ENCODE measurements at places on chromosomes 1 and 21.

DNA sequence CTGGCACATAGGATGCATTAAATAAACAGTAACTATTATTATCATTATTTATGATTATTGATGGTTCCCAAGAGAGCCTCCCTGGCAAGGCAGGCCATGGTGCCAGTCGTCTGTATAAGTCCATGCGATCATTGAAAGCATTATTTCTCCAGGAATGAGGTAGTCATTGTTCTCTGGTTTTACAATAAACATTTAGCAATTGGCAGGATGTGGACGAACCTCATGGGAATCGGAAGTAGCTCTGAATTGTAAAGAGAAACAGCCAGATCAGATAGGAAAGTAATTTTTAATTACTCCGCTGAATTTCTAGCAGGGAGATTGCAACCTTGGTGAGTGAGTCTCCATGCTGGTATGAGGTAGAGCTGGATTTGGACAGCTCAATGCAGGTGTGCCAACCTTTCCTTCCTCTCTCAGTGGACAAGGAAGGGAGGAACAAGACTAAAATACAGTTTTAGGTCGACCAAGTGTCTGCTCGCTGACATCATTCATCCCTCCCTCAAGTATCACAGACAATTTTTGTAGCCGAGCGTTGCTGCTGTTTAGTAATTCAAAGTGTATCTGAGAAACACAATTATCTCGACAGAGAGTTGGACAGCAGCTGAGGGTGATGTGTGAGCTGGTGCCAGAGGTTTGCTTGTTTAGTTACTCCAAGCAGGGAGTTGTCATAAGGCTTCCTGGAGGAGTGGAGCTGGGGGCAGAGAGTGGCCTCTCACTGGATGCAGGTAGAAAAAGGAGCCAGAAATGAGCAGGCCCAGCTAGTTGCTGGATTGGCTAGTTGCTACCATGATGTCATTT, 250.8 kb downstream of the KCNJ6 start:
- no peak for DNase-seq

GRCh38 chr21:26001356-26001755, 169.2 kb downstream of the APP start:
- DNase-seq, result no peak

DNA sequence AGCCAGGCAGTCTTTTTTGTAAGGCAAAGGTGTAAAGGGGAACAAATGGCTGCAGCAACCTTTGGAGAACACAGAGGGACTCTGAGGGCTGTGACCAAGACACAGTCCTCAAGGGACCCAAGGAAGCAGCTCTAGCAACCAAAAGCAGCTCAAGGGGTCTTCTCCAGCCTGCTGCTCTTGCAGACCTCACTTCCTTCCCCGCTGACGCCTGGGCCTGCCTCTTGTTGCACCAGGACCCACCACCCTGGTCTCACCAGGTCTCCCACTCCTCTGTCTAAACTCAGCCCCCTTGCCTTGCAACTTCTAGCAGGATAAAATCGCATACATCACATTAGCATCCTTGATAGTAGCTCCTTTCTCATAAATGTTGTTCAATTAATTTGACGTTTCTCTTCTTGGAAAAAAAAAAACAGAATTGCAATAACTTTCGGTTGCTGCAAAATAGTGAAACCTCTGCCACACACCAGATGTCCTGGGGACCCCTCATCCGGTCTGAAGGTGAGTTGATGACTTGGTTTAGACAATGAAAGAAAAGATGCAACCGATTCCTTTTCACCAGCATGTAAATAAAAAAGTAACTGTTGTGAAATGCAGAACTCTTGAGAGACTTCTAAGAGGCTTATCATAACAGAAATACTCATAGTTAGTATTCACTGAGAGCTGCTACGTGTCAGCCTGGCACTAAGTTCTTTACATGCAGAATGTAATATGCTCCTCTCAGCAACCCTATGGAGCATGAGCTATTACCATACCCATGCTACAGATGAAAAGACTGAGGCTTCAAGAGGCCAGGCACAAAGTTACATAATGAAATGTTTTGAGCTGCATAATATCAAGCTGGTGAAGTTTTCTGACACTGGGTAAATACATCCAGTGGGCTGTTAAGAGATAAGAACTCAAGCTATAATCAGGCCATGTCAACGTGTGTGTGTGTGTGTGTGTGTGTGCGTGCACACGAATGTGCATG, 58.5 kb downstream of the UMODL1 start:
- no peak for DNase-seq

- peak; percentile 27 for DNase-seq
These were observed 43.4 kb upstream of the MRPS6 start for GRCh38 chr21:34029743-34030528.

DNA sequence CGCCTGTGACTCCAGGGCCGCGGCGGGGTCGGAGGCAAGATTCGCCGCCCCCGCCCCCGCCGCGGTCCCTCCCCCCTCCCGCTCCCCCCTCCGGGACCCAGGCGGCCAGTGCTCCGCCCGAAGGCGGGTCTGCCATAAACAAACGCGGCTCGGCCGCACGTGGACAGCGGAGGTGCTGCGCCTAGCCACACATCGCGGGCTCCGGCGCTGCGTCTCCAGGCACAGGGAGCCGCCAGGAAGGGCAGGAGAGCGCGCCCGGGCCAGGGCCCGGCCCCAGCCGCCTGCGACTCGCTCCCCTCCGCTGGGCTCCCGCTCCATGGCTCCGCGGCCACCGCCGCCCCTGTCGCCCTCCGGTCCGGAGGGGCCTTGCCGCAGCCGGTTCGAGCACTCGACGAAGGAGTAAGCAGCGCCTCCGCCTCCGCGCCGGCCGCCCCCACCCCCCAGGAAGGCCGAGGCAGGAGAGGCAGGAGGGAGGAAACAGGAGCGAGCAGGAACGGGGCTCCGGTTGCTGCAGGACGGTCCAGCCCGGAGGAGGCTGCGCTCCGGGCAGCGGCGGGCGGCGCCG, at the start of gene SIM2:
Gene SIM2, plus strand, starts transcription at position 135 of the 565 bp plus-strand sequence. CDS start 632 bp downstream, outside the sequence.
- no peak for DNase-seq

- DNase-seq, result no peak
These were observed at the start of gene NES for GRCh38 chr1:156676820-156677615. Gene NES, minus strand, starts transcription at chr1:156677407. Its CDS starts 143 bp downstream, at chr1:156677264.

DNA sequence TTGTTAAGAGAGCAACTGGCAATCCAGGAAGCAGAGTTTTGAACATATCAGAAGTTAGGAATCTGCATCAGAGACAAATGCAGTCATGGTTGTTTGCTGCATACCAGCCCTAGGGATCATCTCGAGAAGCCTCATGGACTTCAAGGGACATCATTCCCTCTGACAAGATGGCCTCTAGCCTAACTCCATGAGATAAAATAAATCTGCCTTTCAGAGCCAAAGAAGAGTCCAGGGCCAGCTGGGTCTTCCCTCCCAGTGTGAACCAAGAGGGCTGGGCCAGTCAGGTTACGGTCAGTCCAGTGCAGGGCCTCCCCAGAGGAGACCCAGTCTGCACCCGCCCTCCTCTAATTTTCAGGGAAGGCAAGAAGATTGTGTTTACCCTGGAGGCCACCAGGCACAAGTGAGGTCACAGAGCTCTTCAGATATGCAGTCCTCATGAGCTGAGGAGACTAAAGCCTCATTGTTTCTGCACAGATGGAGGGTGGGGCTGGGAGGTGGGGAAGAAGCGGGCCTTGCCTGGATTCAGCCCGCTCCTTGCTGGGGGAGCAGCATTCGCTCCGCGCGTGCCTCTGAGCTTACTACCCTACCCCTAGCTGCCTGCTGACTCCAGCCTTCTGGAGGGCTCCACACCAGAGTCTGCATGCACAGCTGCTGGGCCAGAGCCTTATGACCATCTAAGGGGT, 52.8 kb downstream of the CAPN2 start:
- DNase-seq, result no peak

DNA sequence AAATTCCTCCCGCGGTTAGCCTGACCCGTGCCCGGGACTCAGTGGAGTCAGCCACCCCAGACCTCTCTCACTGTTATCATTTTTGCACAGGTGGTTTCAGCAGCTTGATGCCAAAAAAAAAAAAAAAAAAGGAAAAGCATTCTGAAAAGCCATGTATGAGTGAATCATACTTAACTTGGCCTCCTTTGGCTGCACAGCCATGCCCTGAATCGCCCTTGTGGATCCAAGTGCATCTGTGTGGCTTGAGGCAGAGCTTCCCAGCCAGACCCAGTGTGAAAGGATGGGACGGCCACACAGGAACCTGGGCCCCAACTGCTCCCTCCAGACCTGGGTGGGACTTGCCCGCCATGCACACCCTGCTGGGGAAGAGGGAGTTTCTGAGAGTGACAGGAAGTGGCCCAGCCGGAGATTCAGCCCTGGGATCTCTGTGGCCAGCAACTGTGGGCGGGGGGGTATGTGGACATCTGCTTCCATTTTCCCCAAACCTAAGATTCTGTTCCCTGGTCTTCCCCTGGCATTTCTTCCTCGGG, 8.6 kb downstream of the YBEY start:
- DNase-seq, result no peak

DNA sequence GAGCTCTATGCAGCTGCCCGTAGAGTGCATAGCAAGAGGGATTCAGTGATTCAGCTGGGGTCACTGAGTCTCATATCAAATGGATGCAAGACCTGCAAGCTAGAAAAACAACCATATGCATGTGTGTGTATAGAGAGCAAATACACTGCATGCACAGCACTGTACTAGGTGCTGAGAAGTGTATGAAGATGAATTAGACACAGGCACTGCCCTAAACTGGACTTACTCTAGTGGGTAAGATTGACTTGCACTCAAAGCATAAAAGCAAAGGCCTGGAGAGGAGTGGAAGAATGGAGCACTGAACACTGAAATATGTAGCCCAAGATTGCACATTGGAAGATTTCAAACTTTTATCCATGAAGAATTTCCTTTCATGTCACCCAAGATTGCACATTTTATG, 5.5 kb upstream of the GBP1 start:
- no peak for DNase-seq

DNA sequence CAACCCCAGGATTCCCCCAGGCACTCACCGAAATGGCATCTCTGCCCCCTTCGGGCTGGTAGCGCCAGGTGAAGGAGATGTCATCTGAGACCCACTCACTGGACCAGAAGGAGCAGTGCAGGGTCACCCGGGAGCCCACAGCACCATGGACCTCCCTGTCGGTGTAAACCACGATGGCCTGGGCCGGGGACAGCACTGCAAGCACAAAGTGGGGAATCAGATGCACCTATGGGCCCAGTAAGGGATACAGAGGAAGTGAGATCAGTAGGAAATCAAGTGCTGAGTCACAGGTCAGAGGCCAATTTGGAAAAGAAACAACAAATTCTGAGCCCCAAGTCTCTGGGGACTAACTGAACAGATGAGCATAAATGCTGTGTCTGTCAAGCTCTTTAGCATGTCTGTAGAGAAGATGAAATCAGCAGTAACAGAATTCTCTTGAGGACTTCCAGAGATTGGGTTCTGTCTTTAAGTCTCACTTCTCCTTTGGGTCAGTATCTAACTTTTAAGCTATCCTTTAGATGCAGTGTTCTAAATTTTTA, 2.5 kb downstream of the MPZ start:
- no peak for DNase-seq

DNA sequence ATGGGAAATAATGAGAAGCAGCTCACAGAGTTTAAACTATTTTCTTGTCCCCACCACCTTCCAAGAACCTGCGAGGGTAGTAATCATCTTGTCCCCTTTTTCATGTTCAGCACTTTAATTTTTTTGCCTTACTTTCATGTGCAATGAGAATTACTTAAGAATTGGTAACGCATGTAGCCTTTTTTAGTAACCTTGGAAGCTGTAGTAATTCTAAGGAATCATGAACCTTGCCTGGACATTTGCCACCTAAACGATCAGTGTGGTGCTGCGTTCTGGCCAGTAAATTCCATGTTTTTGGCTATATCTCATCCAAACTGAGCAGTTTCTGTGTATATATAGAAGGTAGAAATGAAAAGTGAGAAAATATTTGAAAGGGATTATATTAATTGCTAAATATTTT, 3.9 kb upstream of the VAMP3 start:
- no peak for DNase-seq

GRCh38 chr1:94777281-94777680, 42.9 kb upstream of the SLC44A3 start:
- DNase-seq, result no peak

DNA sequence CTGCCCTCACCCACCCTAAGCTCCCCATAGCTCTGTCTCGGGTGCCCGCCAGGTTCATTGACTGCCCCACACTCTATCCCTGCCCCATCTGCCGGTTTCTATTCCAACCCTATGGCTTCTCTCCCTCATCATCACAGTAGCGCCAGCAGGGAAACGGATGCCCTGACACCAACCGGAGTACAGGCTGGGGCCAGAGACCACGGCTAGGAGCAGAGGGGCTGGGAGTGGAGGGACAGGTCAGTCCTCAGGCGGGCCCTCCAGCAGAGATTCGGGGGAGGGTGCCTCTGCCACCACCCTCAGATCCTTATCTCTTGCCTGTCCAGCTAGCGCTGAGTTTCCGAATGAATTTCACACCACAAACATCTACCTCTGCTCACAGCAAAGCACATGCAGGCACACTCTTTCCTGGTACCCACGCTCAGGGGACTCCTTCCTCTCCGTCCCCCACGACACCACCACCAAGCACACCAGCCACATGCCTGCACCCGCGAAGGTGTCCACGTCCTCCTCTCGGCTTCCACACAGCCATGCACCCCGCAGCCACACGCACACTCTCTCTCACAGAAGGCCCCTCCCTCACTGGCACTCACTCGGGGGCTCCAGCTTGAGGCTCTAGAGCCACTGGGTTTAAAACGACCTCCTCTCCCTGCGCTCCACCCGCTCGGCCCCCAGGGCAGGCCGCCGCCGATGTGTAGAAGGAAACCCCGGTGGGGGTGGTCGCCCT, 7.2 kb downstream of the TAL1 start:
- no peak for DNase-seq

DNA sequence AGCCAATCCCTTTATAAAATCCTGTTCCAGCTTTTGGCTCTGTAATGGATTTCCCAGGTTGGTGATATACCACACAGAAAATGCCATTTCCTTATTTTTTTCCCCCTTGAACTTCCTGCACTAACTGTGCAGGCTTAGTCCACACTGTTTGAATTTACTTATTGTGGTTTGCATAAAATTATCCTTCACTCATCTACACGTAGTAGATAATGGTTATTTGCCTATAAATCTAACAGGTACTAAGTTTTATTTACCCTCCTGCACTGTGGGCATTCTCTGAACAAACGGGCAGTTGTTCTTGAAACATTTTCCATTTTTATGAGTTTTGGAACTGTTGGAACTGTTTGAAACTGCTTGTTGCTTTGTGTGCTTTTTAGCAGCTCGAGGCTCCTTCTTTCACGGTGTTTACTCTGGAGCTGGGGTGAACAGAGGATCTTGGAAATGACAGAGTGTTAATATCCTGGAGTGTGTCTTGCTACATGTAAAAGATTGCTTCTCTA, 23.0 kb upstream of the KIFAP3 start:
- no peak for DNase-seq

DNA sequence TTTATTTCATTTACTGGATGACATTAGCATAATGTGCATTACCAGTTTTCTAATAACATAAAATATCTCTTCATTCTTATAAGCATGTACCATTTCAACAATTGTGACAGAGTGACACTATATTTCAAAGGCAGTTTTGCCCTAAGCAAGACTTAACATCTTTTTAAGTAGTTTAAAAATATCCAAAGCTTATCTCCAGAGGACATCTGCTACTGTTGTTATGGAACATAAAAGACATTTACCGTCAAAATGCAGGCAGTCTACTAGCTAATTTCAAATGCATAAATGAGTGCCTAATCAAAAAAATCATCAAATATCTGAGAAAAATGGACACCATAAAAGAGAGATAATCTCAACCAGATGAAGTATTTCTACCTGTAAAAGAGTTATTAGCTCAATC, 782.4 kb upstream of the BRINP3 start:
- DNase-seq, result no peak

- no peak for DNase-seq
These were observed 646 bp downstream of the DNAJB4 start for GRCh38 chr1:78005448-78005722.

- no peak for DNase-seq
These were observed 781 bp downstream of the PROX1 start for GRCh38 chr1:213988507-213989001.

GRCh38 chr21:32360401-32360975, 32.3 kb downstream of the URB1 start:
- no peak for DNase-seq

All from stimulated activated CD8-positive, alpha-beta memory T cell treated with anti-CD3 and anti-CD28 coated beads, Interleukin-15, amount 100 ng/mL, for 4 hours (primary cell).